ENCODE measurements at places on chromosomes 16 and 17.

GRCh38 chr17:17628388-17629008 lies 37.0 kb upstream of the PEMT start:
- DNase-seq, result no peak

DNA sequence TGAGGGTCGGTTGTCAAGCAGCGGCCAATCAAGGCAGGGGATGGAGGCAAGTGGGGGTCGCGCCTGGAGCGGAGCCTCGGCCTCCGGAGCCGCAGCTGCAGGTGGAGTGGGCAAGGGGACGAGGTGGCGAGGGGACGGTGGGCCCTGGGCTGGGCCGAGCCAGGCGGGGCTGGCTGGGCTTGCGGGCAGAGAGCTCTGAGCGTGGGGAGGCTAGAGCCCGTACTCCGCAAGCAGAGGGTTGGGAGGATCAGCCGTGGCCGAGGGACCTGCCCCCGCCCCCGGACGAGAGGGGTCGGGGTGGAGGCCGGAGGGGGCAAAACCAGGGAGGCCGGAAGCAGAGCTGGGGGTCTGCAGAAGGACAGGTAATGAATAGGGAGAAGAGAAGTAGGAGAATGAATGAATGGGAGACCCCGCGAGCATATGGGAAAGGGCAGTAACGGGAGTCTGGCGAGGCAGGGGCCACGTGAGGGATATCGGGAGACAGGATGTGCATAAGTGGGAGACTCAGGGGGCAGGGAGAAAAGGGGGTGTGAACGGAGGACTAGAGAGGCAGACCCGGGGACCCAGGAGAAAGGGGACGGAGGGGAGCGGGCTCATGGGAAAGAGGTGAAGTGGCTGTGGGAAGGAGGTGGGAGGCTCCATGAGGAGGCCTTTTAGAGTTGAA lies at the start of gene KATNB1:
Gene KATNB1, plus strand, starts transcription at position 16 of the 664 bp plus-strand sequence. CDS start 1,474 bp downstream, outside the sequence.
- DNase-seq, result peak; percentile 38

GRCh38 chr17:38538906-38539305 lies 66.8 kb downstream of the SRCIN1 start:
- DNase-seq, result peak; percentile 88

DNA sequence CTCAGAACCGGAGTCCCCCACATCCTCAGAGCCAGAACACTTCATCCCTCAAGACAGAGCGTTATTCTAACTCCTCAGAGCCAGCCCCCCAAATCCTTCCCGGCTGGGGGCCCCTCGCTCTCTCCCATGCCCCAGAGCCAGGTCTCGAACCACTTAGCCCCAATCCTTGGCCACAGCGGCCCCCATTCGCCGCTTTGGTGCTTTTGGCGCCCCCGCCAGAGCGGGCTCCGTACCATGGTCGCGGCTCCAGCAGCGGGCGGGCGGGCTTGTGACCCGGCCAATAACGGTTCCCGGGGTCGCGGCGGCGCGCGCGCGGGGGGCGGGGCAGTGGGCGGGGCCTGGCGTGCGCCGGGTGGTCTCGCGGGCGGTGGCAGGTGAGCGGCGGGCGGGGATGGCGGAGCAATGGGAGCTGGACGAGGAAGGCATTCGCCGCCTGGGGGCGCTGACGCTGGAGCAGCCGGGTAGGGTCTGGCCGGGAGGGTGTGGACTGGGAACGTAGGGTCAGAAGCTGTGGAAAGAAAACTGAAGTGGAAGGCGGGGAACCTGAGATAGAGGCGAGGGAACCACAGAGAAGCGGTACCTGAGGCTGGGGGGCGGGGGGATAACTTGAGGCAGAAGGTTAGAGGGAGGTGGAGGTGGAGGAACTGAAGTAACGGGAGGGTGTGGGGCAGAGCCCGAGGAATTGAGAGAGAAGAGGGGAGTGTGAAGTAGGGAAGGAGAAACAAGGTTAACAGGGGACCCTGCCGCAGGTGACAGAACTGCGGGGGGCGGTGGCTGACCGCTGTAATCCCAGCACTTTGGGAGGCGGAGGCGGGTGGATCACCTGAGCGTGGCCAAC lies at the start of the genes KCTD19 and LRRC36:
Gene KCTD19, minus strand, starts transcription at position 270 of the 838 bp plus-strand sequence. Its CDS starts 34 bp downstream, at position 236.
Gene LRRC36, plus strand, starts transcription at position 344 of the 838 bp plus-strand sequence. Its CDS starts 48 bp downstream, at position 392.
- peak; percentile 40 for DNase-seq

GRCh38 chr17:56011406-56012131 lies 141.7 kb upstream of the ANKFN1 start:
- DNase-seq, result no peak

DNA sequence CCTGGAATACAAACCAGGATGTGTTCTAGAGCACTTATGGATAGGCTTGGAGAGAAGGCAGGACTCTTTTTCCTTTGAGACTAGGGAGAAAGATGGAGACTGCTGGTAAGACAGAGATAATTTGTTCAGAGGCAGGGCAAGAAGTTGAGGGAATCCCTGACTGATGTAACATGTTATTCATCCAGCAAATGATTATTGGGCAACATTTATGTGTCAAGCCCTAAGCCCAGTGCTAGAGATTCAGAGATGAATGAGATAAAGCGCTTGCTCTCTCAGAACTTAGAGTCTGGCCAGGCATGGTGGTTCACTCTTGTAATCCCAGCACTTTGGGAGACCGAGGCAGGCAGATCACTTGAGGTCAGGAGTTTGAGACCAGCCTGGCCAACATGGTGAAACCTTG lies 47.8 kb upstream of the NUFIP2 start:
- DNase-seq, result no peak

- peak; percentile 53 for DNase-seq
Measured at GRCh38 chr16:12228602-12229499, 252.3 kb downstream of the SNX29 start.

DNA sequence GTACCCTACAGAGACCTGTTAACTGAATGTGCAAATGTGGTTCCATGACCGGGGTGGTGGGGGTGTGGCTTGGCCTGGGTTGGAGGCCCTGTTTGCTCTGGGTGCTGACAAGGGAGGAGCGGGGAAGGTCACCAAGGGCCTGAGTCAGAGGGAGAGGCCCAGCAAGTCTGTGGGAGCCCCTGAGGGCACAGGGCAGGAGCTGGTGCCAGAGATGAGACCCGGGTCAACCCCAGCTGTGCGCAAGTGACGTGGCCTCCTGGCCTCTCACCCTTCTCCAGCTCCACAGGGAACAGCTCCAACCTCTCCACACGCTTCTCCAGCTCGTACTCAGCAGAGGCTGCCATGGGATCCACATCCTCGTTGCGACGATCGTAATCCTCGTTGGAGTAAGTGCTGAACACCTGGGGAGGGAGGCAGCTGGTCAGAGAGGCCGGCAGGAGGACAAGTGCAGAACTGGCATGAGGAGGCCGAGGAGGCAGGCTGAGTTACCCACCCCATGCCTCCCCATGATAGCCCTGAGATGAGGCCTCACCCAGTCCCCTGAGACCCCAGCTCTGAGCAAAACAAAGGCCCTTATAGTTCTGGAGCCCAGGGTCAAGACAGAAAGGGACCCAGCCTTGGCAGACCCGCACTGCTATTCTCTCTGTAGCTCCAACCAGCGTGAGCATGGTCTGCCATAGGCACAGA lies 5.5 kb downstream of the PPP1R9B start:
- no peak for DNase-seq

DNA sequence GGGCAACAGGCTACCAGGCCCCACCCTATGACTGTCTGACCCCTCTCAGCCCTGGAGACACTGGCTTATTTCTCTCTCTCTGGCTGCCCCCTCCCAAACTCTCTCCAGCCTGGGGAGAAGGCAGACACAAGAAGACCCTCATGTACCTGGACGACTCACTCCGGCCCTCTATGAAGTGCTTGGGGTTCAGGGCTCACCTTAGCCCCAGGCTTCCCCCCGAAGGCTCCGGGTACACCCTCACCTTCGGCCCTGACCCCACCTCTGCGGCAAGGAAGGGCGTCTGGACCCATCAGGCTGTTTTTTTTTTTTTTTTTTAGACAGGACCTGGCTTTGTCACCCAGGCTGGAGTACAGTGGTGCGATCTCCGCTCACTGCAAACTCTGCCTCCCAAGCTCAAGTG lies 906 bp upstream of the CARMIL2 start:
- DNase-seq, result no peak

DNA sequence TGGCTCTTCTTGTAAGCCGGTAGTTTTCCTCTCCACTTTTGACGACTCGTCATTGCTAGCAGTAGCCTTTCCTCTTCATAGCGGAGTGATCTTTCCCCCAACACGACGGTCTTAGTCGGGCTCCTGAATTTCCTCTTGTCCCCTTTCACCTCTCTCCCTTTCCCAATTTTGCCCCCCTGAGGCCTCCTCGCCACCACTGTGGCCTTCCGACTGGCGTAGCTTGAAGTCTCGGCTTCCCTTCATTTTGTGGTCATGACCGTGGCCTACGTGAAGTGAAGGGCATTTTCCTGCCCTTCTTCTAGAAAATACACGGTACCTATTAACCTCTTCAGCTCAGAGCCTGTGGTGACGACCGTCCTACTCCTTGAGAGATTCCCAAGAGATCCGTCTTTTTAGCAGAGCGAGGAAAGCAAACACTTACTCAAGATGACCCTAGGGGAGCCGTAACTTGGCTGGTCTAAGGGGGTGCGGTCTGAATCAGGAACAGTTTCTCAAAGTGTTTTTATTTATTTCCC lies 787 bp downstream of the PRKAR1A start:
- peak; percentile 49 for DNase-seq

DNA sequence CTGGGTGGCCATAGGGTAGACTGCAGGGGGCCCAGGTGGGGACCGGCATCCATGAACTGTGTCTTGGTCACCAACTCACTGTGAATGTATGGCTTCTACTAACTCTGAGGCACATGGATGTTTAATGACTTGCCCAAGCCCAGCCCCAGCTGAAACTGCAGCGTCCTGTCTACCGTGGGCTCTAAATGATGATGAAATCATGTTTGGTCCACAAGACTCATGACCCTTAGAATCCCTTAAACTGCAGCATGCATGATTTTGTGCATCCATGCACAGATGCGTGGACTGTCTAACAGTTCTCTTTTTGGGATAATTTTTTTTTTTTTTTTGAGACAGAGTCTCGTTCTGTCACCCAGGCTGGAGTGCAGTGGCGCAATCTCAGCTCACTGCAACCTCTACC lies 32.4 kb upstream of the CREBBP start:
- no peak for DNase-seq

DNA sequence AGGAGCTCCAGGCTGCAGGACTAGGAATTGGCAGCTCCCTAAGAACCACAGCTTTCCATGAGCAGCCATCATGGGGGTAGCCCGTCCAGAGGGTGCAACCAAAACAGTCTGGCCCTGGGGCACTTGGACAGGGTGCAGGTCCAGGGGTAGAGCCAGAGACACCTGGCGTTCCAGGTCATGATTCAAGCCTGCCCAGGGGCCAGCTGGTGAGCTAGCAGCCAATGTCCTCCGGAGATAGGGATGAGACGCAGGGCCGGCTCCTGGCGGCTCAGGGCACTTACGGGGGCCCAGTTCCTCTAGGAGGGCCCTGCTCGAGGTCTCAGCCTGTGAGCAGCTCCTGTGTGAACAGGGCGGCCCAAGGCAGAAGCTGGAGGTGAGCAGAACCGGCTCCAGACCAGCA lies 22.1 kb downstream of the PIEZO1 start:
- DNase-seq, result no peak

DNA sequence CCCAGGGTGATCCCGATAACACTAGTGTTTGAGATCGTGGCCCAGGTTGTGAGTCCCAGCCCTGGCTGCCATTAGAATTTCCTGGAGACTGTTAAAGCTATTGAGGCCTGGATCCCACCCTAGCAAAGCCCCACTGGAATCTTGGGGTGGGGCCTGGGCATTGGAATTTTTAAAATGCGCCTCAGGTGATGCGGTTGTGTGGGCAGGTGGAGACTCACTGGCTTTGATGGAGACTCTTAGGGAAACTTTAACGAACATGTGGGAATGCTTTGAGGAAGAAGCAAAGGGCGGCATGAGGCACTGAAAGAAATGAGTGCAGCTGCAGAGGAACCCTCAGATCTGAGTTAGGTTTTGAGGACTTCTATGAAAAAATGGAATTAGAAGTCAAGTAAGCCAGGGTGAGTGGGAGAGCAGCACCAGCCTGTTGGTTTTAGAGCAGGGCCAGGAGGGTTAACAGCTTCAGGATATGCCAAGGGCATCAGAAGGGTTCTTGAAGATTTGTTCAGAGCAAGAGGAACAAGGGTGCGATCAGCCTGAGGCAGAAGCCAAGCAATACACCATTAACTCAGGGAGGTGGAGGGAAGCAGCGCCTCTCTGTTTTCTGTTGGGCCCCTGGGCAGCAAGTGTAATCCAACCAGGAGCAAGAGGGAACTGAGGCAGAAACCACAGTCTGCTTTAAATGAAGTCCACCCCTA lies 42.5 kb downstream of the KSR1 start:
- no peak for DNase-seq

DNA sequence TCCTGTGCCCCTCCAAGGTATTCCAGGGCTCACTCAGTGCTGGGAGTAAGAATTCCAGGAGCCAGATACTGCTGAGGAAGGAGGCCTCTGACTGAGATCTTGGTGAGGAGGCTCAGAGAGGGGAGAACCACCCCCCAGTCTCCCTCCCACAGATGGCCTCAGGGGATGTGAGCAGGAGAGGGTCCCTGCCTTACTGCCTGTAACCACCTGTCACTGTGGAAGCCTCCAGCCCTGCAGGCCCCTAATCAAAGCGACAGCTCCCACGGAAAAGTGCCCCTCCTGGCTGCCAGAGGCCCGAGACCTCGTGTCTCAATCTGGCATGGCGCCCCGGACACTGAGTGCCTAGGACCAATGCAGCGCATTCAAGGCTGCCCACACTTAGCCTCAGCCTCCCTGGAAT lies 7.7 kb upstream of the C17orf113 start:
- DNase-seq, result no peak

GRCh38 chr16:59880611-59881010 lies 1146.5 kb upstream of the GOT2 start:
- no peak for DNase-seq

- DNase-seq, result no peak
Measured at GRCh38 chr17:71437166-71437565, 683.7 kb upstream of the SOX9 start.

DNA sequence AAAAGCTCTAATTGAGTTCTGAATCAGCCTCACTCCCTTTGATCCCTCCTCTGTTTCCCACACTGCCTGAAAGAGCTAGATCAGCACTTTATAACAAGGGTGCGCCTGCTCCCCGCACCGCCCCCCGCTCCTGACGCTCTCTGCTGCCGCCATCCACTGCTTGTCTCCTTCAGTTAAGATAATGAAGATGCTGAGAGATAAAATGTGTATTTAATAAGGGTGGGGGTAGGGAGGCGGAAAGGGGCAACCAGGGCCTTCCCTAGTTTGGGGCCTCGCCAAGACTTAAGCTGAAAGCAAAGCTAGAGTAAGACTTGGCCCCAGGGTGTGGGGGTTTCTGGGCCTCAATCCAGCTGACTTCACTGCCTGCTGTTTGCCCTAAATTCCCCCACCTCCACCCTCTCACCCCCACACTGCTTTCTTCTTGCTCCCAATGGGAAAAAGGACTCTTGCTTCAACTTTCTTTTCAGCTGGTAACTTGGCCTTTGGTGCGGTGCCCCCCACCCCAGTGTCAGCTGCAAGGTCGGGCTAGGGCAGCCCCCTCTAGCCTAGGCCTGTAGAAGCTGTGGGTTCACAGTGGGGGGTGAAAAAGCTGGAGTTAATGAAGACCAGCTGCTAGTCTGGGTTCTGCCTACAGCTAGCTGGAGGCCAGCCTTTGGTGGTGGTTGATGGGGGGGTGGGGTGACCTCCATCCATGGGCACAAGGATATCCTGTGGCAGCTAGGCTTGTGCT lies 1.8 kb upstream of the RARA start:
- peak; percentile 56 for DNase-seq

Data from NCI-H510A treated with DMSO at 0.1 percent for 48 hours (cell line).